ENCODE measurements at places on chromosomes 1 and 21.

DNA sequence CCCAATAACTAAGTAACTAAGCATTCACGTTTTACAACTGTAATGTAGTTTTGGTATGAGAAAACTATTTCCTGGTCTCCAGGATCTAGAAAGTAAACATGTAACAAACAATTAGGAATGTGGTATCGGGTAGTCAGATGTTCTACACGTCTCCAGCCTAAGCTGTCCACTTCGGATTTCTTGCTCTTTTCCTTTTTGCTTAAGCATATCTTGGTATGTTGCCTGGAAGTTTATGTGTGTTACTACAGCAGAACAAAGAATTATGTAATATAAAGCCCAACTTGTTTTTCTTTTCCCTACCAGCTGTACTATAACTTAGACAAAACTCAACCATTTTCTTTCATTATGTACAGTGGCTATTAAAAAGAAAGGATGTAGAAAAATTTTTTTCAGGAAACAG is 20.4 kb upstream of the WARS2 start:
- no peak for DNase-seq

GRCh38 chr1:184419350-184420161 is 32.7 kb downstream of the C1orf21 start:
- DNase-seq, result no peak

GRCh38 chr21:42806509-42807140 is 72.7 kb downstream of the WDR4 start:
- DNase-seq, result no peak

DNA sequence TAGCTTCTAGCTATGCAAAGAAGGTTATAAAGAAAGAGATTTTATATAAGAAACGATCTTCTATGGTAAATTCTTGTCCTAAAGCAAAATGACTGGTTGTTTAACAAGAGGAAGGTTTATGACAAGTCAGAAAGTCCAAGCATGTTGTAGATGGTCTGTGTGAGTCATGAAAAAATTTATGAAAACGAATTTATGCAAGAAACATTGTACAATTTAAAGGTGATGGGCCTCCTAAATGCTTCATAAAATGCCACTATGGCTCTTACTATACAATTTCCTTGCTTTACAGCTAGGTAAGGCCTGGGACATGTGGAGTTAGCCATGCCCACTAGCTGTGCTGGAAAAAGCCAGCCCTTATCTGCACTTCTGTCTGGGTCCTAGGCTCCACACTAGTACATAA is 125.4 kb downstream of the PTGER3 start:
- no peak for DNase-seq

- no peak for DNase-seq
These were observed 11.7 kb upstream of the SNAPIN start for GRCh38 chr1:153646672-153647345.

DNA sequence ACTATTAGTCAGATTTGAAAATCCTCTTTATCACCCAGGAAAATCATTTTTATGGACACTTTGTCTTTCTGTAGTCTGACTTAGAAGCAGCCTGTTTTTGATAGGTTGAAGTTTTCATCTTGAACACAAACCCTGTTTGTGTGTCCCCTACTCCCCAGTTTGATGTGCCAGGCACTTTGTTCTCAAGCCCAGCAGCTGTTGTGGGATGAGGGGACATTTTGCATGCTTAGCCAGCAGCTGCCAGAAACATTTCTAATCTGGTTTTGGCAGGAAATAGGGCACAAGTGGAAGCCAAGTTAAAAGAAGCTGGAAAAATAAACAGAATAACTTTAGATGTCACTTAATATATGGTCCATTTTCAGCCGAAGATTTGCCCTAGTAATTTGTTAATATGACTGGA is 29.9 kb downstream of the ACTN2 start:
- no peak for DNase-seq

GRCh38 chr1:36126005-36126716 is 1.1 kb upstream of the COL8A2 start:
- DNase-seq, result no peak
